Stimulated activated CD8-positive, alpha-beta memory T cell treated with anti-CD3 and anti-CD28 coated beads, Interleukin-4, amount 100 ng/mL, for 24 hours (primary cell): ENCODE measurements at places on chromosomes 3 and 15.

GRCh38 chr15:100464888-100465287 is 63.9 kb downstream of the CERS3 start:
- DNase-seq: no peak

DNA sequence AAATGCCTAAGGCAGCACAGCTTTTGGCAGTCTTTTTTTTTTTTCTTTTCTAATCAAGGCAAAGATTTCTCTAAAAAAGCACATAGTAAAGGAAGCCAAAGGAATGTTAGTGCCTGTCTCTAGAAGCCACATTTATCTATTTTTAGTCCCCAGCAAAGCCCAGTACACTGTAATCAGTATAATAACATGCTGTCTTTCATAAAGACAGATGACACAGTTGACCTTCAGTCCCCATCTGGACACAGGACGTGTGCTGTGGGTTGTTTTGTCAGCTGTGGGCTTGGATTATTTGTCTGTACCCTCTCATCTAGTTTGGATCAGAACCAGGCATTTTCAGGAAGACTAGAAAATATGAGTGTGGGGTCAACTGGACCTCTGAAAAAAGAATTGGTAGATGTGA is 110.4 kb upstream of the CTNNB1 start:
- DNase-seq: no peak

DNA sequence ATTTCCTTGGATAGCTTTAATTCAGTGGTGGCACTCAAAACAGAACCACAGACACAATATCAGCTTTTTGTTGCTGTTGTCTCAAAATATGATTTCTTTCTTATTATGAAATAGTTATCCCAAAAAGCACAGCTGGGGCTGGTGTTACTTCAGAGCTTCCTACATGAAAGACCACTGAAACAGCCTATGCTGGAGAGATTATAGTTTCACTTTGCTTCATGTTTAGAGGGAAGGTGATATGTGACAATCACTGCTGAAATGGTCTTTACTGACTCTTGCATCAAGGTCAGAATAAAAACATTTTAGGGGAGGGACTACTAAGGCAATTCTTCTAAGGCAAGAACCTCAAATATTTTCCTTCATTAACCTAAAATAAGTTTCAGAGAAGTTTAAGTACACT is 190.7 kb downstream of the TNIK start:
- no peak for DNase-seq

DNA sequence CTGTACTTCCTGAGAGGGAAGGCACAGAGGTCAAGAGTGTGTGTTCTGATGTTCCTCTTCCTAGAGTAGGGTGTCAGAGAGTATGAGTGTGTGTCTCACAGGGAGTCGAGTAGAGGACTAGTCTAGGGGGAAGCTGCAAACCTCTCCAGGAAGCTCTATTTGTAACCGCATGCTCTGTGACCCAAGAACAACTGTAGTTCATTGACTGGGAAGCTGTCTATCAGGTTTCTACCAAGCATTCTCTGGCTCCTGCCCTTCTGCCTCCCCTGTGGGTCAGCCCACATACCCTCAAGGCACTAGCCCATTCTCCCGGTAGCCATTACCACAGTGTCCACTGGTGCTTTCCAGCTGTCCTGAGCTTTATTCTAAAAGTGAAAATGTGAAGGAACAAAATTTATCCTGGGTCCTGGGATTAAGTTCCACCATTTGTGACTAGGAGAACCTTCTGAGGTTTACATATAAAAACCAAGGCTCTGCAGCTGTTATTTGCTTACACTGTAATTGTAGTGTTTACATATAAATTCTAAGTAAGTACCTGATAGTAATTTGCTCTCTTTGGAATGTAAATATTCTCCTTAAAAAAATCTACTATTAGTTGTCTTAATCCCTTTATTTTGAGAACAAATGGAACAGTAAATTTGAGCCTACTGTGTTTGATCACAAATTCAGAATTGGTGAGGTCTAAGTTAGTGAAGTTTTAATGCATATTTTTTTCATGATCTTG is 40.7 kb downstream of the MYRIP start:
- DNase-seq: no peak

- no peak for DNase-seq
Observed at GRCh38 chr3:106249159-106249558, 380.3 kb upstream of the CBLB start.

DNA sequence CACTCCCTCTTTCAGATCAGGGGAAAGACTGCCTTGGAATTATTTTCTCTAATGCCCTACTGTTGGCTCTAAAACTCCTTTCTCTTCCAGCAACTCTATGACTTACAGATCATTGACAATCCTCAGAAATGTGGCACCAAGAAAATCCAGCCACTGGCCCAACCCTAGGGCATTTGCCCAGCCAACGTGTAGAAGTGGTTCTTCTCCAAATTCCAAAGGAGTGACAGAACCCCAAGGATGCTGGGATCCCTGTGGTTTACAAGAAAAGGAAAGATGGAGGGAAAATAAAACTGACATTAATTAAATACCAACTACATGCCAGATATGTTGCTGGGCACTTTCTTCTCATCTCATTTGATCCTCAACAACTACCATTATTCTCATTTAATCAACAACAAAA is 216.0 kb downstream of the NTRK3 start:
- no peak for DNase-seq

- no peak for DNase-seq
Observed at GRCh38 chr3:123140550-123140949, 61.2 kb upstream of the SEC22A start.

DNA sequence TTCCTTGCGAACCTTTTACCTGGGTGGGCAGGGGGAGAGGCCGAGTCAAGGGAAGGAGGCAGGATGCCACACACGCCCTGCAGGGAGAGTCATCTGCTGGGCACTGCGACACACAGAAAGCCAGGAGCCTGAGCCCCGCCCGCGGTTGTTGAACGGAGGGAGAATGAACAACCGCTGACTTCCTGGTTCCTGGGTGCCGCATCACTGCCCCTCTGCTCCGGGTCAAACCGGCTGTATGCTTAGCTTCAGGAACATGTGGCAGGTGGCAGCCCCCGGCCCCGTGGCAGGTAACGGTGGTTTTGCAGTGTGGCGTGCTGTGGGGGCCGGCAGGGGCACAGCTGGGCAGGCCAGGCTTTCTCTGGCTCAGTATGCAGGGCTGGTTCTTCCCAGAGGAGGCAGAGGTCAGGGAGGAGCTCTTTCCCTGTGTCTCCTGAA is 33.4 kb downstream of the APBA2 start:
- peak; percentile 34 for DNase-seq

- DNase-seq: no peak
Observed at GRCh38 chr3:16413321-16413720, 100.2 kb downstream of the RFTN1 start.

DNA sequence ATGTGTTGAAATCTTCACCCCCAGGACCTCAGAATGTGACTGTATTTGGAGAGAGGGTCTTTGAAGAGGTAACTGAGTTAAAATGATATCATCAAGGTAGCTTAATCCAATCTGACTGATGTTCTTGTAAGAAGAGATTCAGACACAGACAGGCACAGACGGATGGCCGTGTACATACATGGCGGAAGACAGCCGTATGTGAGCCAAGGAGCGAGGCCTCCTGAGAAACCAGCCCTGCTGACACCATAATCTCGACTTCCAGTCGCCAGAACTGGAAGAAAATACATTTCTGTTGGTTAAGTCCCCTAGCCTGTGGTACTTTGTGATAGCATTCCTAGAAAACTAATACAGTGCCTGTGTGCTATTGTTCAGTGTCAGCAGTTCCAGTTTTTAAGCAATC is 73.6 kb downstream of the APBA2 start:
- DNase-seq: no peak

- DNase-seq: no peak
Observed at GRCh38 chr15:26864664-26865191, 2.1 kb upstream of the GABRA5 start.

DNA sequence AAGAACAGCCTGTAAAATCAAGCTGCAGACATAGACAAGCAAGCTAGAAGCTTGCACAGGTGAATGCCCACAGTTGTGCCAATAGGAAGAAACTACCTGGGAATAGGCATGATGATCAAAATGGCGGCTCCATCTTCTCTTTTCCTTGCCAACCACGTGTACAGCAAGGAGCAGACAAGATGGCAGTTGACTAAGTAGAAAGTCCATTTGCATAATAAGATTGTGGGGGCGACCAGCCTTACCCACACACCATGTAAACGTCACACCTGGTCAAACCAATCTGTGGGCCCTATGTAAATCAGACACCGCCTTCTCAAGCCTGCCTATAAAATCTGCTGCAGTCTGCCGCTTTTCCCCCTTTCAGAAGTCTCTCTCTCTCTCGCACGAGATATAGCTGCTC is 25.1 kb upstream of the ANKRD34C start:
- no peak for DNase-seq
